Inflammatory macrophage (primary cell): ENCODE measurements at places on chromosomes 2 and 18.

DNA sequence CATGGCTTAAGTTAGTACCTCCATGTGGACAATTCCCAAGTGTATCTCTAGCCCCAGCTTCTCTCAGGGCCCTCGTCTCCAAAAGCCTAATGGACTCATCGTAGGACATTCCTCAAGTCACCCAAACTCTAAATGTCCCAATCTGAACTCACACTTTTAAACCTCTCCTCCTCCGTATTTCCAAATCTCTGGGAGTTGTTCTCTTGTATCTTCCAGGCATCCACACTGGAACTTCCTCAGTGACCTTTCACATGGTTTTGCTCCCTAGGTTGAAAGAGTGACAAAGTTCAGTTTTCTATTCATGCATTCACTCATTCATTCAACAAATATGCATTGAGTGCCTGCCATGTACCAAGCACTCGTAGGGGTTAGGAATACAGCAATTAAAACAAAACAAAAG lies 220.2 kb downstream of the ALPK2 start:
- no peak for DNase-seq

GRCh38 chr2:2568411-2568810 lies 237.3 kb upstream of the MYT1L start:
- no peak for DNase-seq

DNA sequence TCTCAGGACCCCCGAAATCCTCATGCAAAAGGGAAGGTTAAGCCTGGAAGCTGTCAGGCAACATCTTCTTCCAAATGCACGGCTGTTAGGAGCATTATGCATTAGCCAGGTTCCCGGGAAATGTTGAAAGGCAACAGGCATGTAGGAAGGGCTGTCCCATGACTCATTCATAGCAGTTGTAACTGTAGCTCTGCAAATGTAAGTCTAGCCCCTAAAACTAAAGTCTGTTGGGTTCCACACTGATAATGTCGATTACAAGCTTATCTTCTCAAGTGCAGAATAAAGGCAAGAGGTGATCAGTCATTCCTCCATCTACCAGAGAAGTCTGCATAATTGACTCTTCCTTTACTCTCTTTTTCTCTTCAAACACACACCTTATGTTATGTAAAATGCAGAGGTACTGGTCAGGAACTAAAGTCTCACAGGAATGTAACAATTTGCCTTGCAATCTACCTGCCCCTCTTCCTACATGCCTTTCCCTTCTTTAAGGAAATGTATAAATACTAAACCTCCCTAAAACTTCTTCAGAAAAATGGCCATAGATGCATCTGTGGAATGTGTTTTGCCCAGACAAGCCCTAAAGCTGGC lies 99.8 kb downstream of the AKAIN1 start:
- no peak for DNase-seq

DNA sequence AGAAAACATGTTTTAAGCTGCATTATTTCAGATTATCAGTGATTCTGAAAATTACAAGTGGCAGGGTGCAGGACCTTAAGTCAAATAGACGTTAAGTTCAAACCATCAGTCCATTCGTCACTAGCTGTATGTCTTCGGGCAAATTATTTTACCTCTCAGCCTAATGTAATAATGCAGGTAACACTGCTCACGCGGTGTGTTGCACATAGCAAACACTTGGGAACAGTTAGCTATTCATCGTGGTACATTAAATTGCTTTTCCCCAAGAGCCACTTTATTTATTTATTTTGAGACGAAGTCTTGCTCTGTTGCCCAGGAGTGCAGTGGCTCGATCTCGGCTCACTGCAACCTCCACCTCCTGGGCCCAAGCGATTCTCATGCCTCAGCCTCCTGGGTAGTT lies 10.1 kb downstream of the MAT2A start:
- no peak for DNase-seq

DNA sequence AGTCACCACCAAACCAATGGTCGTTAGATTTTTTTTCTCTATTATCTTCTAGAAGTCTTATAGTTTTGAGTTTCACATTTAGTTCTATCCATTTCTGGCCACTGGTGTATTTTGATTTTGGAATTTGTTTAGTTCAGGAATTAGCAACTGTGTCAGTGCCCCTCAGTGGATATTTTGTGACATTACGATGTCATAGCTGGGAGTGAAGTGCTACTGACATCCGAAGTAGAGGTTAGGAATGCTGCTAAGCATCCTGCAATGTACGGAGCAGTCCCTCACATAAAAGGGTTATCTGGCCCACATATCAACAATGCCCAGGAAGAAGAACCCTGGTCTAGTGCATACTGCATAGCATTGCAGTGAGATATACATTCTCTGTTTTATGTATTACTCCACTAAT lies 157.4 kb upstream of the RGPD4 start:
- no peak for DNase-seq

GRCh38 chr2:178874529-178875240 lies 67.5 kb upstream of the TTN start:
- DNase-seq: no peak

DNA sequence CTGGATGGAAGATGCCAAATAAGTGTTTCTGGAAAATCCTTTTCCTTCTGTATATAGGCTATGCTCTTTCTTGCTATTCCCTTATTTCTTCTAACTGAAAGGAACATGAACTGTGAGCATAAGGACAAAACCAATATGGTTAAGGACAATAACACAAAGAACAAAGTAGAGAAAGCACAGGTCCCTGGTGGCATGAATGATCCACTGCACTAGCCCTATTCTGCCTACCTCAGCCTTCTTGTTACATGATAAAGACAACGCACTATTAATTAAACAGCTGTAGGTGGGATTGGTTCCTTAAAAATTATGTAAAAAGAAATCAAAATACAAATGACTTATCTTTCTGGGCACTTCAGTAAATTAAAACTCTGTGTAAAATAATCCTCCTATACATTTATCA lies 1.9 kb upstream of the WDR75 start:
- DNase-seq: no peak

DNA sequence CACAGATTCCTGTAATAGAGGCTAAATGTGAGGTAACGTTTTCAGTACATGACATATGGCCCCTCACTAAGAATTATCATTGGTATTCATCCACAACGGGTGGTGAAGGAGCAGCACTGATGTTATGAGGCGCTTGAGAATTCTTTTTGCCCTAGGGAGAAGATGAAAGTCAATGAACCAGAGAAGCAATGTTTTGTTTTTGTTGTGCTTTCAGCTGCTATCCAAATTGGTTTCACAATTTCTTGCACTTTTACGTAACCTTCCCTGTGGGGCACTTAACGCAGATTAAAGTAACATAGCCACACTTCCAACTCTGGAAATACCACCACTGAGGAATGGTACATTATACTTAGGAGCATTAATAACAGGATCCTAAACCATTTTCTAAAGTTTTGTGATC lies 13.3 kb upstream of the CCDC85A start:
- DNase-seq: no peak

DNA sequence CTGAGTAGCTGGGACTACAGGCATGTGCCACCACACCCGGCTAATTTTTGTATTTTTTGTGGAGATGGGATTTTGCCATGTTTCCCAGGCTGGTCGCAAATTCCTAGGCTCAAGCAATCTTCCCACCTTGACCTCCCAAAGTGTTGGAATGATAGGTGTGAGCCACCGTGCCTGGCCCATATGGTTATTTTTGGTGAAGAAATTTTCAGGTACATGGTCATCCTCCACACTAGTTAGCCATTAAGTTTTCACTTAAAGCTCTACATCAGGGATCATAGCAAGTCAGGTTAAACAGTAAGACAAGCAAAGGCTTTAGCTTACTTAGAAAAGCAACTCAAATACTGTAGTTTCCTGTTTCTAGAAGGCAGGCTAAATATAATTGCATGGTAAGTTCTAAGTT lies 104.3 kb upstream of the GRB14 start:
- DNase-seq: no peak

GRCh38 chr18:34805878-34806351 lies 95.8 kb downstream of the DTNA start:
- DNase-seq: no peak

DNA sequence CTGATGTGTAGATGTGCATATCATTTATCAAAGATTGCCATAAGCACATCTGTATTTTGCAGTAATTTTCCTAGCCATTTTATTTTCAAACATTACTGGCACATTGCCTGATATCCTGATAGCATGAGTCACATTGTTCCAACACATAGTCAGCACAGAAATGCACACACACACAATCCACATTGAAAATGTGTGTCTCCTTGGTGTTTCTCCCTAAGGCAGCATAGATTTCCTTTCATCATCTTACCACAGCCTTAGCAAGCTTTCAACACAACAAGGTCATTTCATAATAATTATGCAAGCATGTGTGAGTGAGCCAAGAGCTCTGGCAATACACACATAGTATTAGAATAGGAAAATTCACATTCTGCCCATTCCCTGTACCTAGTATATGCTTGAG lies 245.4 kb upstream of the MEIS1 start:
- peak; percentile 51 for DNase-seq

DNA sequence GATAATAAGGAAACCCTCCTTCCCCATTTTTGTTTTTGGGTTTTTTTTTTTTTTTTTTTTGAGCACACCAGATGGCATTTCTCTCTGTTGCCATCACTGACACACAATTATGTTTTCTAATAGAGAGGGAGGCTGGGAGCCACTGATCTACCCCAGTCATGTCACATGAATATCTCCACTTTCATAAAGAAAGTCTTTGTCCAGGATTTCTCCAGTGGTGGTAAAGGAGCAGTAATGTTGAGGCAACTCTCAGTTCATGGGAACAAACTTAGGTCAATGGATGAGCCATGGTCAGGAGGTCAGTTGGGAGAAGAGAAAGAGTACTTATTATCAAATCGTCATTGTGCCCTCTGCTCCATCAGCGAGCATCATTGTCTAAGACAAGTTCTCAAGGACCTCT lies 603.7 kb downstream of the ARHGAP15 start:
- no peak for DNase-seq

- no peak for DNase-seq
Measured at GRCh38 chr2:104868505-104868866, 14.6 kb downstream of the POU3F3 start.

DNA sequence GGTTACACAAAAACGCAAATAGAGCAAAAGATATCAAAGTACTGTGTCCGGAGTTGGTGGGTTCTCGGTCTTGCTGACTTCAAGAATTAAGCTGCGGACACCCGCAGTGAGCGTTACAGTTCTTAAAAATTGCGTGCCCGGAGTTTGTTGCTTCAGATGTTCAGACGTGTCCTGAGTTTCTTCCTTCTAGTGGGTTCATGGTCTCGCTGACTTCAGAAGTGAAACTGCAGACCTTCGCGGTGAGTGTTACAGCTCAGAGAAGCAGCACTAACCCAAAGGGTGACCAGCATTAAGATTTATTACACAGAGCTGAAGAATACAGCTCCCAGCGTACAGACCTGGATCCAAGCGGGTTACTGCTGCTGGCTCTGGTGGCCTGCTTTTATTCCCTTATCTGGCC lies 125.7 kb upstream of the TWIST2 start:
- no peak for DNase-seq

DNA sequence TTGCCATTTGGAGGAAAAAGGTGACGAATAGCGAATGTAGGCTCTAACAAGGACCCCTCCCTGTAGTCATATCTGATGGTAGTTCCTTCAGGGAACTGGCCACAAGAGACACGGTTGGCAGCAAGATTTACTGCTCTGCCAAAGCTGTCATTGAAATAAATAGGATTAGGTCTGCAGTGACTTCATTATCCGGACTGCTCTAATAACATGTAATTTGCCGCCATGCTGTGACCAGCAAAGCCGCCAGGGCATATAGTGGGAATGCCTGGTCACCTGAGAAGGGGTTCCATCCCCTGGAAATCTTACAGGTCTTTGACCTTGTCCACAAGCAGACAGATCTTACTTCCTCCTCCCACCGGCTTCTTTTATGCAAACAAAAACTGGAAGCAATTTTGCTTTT lies 59.4 kb upstream of the LAPTM4A start:
- DNase-seq: no peak

DNA sequence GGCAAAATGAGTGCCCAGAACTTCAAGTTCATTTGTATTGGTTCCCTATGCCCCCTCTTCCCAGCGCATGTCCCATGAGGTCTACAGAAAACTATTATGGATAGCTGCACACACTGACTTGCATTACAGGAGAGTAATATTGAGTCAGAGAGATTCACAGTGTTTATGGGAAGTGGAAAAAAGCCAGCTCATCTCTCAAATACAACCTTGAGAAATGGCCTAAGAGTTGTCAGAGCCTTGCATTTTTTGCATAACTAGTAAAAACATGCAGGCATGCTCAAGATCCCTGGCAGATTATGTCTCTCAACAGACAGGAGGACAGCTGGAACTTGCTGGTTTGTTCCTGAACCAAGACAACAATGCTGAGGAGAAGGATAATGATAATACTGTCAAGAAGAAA lies 1292.8 kb downstream of the DSC3 start:
- DNase-seq: no peak

DNA sequence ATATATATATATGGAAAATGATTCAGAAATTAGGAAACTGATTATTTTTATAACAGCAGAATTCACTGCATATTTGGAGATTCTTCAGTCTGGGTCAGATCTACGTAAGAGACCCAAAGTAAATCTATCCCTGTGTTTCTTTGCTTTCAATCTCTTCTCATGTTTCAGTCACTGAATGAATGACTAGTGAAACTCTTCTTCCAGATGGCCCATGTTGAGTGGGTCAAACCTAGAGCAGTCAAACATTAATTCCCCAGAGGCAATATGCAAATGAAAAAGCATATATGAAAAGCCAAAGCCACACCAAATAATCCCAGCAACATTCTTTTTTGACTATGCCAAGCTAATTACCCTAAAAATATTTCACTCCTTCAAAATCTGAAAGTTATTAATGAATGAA lies 317.3 kb downstream of the RBM43 start:
- DNase-seq: no peak

DNA sequence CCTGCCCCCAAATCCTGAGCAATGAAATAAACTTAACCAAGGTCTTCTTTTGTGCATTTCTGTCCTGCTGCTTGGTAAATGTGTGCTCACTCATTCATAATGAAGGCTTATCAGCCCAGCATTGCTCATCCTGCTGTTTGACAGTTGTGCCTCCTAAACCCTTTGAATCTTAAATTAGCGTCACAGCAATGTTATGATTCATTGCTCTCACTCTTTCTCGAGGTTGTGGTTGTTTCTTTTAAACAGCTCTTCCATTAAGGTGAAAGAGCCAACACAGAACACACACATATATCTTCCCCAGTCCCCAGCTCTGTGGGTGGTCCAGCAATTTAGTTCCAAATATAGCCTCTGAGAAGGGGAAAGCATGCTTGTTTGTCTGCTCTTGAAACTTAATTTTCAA lies 84.0 kb downstream of the EVA1A start:
- DNase-seq: no peak

GRCh38 chr18:80046961-80047541 lies 12.8 kb downstream of the RBFA start:
- DNase-seq: peak; percentile 0

- no peak for DNase-seq
Measured at GRCh38 chr18:70991577-70991976, 702.7 kb downstream of the SOCS6 start.
